ENCODE measurements at places on chromosomes 7 and 10.

DNA sequence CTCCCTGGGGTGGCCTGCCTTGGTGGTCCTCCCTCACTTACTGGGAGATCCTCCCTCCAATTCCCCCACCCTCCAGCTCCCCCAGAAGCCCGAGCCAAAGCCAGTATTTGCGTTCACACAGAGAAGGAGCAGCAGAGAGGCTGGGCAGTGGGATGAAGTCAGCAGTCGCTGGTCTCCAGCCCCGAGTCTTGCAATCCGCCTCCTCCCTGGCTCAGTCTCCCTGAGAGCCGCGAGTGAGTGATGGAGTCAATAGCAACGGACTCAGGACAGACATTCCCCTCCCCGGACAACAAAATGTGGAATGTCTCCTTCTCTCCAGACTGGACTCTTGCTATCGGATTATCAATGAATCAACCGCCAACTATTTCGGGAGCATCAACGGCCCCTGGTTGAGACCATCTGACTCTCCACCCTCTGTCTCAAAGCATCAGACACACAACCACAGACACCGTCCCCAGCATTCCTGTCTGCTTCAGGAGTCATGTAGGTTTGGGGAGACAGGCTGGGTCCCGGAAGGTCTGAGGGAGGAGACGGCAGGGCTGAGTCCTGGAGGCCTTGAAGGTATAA is 178.4 kb downstream of the SH3PXD2A start:
- no peak for DNase-seq

DNA sequence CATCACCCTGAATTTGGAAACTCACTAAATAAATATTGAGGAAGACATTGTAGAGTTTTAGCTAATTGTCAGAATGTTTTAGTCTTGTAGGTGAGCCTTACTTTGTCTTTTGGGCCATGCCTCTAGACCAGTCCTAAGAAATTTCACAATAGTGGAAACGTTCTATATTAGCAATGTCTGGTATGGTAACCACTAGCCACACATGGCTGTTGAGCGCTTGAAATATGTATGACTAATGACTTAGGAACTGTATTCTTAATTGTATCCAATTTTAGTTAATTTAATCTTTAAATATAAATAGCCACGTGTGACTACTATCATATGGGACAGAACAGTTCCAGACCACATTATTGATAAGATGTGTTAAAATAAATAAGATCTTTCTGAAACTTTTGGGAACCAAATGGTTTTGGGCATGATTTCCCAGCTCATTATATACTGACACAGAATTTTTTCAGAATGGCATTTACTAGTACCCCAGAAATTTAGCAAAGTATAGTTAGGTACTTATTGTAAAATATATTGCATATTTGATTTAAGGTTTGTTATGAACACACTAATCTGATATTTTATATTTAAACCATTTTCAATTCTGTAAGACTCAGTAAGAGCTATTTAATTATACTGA is 95.0 kb downstream of the VPS50 start:
- no peak for DNase-seq

DNA sequence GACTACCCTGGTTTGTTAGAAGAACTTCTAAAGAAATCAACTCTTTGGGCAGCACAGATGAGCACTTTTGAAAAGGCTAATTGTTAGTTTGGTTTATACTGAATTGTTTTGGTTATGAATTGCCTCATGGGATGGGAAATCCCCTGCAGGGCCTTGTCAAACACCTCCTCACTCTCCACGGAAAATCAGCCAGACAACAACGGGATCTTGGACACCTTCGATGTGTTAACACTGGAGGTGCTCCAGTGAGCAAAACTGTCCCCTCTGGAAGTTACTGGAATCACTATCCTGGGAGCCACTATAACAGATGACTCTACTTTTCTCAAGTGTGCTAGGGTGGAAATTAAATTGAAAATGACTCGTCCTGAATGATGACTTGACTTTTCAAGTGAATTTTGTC is 38.7 kb downstream of the CDK6 start:
- no peak for DNase-seq

GRCh38 chr10:84214612-84215235 is 10.6 kb downstream of the LRIT2 start:
- no peak for DNase-seq

DNA sequence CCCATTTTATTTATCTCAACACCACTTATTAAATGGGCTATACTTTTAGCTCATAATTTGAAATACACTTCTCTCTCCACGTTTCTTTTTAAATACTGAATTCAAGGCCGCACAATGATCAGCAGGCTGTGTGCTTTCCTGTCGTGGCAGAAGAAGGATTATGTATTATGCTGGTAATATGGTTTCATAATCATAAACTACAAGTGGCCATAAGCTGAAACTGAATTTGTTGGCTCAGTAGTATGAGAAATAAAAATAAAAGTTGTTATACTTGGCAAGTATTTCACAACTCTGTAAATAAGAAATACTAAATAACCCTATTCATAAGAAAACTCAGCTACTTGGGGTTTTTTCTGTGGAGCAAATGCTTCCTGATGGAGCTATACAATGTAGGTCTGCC is 313.6 kb downstream of the DOCK4 start:
- no peak for DNase-seq

GRCh38 chr7:127758105-127758504 is 106.1 kb downstream of the SND1 start:
- DNase-seq: no peak

DNA sequence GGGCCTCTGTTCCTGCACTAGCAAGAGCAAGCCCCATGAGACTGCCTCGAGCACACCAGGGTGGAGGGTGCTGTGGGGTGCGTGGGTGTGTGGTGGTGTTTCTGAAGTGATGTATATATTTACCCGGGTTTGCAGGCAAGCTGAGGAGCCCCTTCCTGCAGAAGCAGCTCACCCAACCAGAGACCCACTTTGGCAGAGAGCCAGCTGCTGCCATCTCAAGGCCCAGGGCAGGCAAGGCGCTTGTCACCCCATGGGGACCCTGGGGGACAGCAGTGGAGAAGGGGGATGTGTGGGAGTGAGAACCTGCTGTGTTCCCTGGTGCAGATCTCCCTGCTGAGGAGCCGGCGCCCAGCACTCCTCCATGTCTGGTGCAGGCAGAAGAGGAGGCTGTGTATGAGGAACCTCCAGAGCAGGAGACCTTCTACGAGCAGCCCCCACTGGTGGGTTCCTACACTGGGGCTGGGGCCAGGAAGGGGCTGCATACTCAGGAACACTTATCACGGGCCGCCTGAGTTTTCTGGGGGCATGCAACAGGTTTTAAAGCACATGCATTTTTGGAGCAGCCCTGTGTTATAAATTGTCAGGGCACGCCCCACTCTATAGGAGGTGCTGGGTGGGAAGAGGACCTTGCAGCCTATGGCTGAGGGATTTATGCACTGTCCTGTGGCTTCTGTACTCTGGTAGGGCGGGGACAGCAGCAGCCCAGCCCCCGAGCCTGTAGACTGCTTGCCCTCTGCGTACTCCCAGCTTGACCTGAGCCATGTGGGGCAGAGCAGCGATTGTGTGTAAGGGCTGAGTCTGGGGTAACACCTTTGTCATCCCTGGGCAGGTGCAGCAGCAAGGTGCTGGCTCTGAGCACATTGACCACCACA is 5.9 kb downstream of the PGAM2 start:
- DNase-seq: no peak

DNA sequence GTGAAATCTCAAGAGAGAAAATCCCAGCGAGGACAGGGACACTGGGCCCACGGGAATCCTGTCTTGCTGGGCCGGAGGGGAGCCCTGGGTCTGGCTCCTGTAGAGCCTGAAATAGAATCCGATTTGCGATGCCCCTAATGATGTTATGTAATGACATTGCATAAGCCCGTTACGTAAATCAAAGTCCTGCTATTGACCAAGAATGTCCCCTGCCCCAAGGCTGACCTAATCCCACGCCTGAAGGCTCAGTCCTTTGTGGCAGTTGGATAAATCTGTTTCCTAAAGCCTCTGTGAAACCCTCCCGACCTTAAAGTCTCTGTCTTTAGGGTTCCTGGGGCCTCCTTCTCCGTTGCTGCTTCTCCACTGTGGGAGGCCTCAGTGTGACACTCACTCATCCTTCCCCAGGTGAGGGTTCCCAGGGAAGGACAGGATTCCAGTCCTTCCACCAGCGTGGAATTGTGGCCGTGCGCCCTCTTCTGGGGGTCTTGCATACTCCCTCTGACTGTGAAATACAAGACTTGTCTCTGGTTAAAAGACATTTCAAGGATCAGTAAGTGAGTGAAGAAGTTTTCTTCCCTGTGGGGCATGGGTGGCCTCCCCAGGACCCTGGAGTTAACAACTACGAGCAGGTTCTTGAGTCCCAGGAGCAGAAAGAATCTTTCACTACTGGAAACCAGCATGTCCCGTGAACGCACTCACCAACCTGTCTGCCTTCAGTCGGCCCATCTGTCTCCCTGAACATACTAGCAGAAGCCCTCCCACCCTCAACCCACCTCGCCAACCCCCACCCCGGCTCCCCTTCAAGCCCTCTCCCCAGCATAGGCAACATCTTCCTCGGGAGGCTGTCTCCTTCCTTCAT is 19.8 kb downstream of the ZNF467 start:
- no peak for DNase-seq

GRCh38 chr10:59079386-59080226 is 96.8 kb upstream of the PHYHIPL start:
- no peak for DNase-seq

GRCh38 chr7:50591480-50592438 is 26.6 kb upstream of the DDC start:
- DNase-seq: no peak

- DNase-seq: no peak
These were observed 15.0 kb downstream of the BUD23 start for GRCh38 chr7:73698410-73698809.

- no peak for DNase-seq
These were observed 675 bp downstream of the ABRAXAS2 start for GRCh38 chr10:124802313-124802675.

DNA sequence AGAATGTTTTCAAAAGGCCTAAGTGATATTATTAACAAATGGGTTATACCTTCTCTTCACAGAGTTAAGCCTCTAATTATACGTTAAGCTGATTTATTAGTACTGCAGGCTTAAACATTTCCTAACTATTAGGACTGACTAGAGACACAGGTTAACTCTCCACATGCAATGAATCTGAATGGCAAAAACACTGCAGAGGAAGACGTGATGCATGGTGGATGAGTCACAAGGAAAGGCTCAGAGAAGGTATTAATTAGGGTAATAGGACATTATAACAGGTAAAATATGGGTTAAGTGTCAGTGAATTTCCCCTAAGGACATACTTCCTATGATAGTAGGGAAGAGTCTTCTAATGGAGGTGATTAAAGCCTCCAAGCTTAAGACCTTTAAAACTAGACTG is 24.7 kb upstream of the SEM1 start:
- DNase-seq: no peak

DNA sequence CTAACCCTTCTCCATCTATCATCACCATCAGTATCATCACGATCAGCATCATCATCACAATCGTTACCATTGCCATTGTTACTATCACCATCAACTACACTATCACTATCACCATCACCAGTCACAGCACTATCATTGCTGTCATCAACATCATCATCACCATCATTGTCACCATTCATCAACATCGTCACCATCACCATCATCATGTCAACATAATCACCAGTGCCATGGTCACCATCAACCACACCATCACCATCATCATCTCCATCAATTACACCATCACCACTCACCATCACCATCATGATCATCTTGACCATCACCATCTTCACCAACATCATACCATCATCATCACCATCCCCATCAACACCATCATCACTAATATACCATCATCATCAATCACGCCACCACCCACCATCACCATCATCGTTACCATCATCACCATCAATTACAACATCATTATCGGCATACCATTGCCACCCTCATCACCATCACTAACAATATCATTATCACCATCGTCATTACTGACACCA is 66.5 kb downstream of the TNS3 start:
- DNase-seq: no peak

- DNase-seq: no peak
These were observed 36.9 kb downstream of the AKR1B1 start for GRCh38 chr7:134422008-134422407.

- no peak for DNase-seq
These were observed 42.6 kb upstream of the CC2D2B start for GRCh38 chr10:95864906-95865813.

- DNase-seq: no peak
These were observed 27.1 kb upstream of the SOSTDC1 start for GRCh38 chr7:16492513-16493062.

GRCh38 chr10:88409236-88409635 is 173.9 kb downstream of the RNLS start:
- no peak for DNase-seq

DNA sequence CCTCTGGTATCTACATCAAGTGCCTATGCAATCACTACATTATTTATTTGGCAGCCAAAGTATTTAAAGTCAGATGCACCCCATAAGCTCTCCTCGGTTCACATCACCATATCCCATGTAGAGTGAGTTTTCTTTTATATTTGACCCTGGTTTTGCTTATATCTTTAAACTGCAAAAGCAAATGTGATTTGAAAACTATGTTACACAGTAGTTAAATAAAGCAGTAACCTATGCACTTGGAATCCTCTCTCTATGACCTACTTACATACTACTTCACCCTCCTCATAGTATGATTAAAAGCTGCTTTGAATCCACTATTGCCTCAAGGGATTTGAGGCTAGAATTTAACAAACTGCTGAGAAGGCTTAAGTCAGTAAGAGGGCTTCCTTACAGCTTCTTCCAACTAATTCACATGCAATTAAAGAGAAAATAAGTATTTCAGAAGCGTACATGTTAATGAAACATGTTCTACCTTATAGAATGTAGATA is 2.2 kb upstream of the CELF2 start:
- DNase-seq: no peak

DNA sequence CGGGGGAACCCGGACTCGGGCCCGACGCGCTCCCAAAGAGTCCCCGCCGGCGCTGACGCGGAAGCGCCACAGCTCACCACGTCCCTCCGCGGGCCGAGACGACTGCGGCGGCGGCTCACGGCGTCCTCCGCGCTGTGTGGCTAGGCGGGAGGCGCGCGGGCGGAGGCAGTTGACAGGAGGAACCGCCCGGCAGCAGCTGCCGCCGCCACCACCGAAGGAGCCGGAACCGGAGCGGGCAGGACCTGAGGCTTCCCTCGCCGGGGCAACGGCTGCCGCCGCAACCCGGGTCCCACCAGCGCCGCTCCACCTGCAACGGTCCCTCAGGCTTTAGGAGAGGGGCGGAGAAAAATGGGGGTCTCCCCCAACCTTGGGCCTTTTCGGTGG is 334 bp downstream of the ZNF800 start:
- peak; percentile 43 for DNase-seq
